ENCODE measurements at places on chromosomes 4 and X.

DNA sequence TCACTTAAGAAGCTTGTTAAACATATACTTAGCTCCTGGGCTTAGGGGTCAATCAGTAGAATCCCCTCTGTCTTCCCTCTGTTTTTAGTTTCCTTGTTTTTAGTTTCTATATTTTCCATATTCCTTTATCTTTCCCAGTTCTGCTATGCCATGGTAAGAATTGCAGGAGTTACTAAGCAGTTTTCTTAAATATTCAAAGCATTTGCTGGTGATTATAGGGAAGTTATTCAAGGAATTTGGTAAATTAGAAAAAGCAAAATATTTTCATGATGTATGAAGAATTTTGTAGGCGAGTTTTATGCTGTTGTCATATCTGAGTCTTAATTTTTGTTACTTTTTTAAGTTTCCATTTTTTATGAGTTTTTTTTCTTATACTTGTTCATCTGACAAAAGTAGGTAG lies 91.6 kb upstream of the NUDT6 start:
- no peaks in the 10 kb centered on the region for H3K27me3 ChIP-seq
- no peaks in the 10 kb centered on the region for H3K4me1 ChIP-seq
- H3K36me3 ChIP-seq = no peaks in the 10 kb centered on the region
- H3K27ac ChIP-seq = no peak overlapping the region
- no peak overlapping the region for H3K4me3 ChIP-seq

GRCh38 chrX:119041175-119041574 lies 31.6 kb upstream of the CT47C1 start:
- H3K4me1 ChIP-seq = peaks cover 25% of the 10 kb centered on the region
- peak; percentile 67 for DNase-seq
- H3K27me3 ChIP-seq = no peaks in the 10 kb centered on the region
- no peaks in the 10 kb centered on the region for H3K36me3 ChIP-seq

DNA sequence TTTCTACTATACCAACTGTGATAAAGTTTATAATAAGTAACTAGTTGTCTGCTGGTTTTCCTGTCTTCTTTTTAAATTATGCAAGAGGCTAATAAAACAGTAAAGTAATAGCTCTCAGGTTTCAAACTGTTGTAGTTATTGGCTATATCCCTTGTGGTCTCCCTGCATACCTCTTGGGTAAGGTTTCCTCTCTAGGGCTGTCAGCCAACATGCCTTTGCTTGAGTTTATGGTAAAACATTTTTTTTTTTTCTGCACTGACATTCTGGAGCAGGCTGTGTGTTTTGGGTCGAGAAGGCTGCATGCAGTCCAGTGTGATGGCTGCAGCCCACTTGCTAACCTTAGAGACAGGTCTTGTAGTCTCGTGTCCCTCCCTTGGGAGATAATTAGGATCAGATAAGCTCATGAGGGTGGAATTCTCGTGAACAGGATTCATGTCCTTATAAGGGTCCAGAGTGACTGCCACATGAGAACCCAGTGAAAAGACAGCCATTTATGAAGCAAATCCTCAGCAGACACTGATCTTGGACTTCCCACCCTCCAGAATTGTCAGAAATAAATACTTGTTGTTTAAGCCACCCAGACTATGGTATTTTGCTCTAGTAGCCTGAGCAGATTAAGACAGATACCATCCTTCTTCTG lies 831.2 kb downstream of the CCSER1 start:
- no peak for DNase-seq
- no peak overlapping the region for H3K27ac ChIP-seq
- H3K4me3 ChIP-seq = no peak overlapping the region
- H3K27me3 ChIP-seq = no peaks in the 10 kb centered on the region
- H3K36me3 ChIP-seq = no peaks in the 10 kb centered on the region
- H3K4me1 ChIP-seq = no peaks in the 10 kb centered on the region

DNA sequence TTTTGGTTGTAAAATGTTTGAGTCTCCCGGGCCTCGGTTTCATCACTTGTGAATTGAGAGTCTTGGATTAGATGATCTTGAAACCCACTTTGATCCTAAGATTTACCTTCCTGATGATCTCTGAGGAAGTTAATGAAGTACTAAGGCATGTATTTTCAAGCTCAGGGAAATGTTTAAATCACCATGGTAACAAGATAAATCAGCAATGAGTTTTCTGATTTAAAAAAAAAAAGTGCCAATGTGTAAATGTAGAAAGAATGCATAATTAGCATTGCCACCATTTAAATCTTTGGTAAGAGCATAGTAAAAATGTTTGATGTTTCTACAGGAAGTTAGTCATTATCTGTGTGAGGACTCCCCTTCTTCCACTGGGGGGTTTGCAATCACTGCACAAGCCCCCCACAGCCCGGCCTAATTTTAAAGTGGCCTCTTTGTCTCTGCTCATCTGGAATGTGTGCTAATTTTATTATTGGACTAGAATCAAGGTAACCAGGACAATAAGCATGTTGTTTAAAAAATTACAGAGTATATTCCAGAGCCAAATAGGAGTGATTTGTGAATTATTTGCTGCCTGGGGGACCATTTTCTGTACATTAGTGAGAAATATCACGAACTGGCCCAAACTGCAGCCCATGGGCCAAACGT lies 93.6 kb downstream of the SLC34A2 start:
- DNase-seq = no peak
- H3K4me3 ChIP-seq = no peak overlapping the region
- H3K4me1 ChIP-seq = no peaks in the 10 kb centered on the region
- H3K36me3 ChIP-seq = no peaks in the 10 kb centered on the region
- H3K27ac ChIP-seq = no peak overlapping the region
- no peaks in the 10 kb centered on the region for H3K27me3 ChIP-seq

DNA sequence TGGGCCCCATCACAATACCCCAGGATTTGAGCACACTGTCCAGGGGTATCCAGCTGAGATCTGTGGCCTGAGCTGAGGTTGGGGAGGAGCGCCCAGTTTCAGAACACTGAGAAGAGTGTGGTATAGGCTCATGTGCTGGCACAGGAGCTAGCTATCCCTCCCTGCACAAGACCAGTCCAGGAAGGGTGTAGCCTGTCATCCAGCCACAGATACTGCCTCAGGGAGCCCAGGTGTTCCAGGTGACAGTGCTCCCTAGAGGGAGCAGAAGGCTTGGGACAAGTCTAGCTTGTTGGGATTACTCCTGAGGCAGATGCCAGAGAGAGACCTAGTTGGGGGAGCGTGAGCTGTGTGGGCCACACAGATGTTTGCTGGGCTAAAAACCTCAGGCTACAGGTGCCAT lies 79.6 kb upstream of the GLRA2 start:
- no peaks in the 10 kb centered on the region for H3K27me3 ChIP-seq
- no peaks in the 10 kb centered on the region for H3K36me3 ChIP-seq
- H3K4me1 ChIP-seq = no peaks in the 10 kb centered on the region
- H3K27ac ChIP-seq = no peak overlapping the region

DNA sequence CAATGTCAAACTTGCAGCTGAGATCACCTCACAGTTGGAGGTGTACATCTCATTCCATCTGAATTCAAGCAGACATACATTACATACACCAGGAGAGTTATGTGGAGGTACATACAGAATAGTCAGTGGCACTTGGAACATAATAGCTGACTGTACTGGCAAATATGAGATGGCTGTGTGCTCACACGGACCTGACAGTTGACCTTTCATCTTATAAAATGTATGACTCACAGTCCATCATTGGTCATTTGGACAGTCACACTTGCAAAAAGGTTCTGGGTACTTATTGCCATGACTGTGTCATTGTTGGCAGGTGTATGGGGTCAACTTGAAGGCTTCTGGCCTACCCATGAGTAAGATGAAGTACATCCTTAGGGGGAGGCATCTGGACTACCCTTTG lies 88.6 kb upstream of the WDR1 start:
- H3K4me3 ChIP-seq = no peak overlapping the region
- H3K27ac ChIP-seq = no peak overlapping the region
- no peak for DNase-seq
- no peaks in the 10 kb centered on the region for H3K27me3 ChIP-seq
- H3K4me1 ChIP-seq = no peaks in the 10 kb centered on the region

DNA sequence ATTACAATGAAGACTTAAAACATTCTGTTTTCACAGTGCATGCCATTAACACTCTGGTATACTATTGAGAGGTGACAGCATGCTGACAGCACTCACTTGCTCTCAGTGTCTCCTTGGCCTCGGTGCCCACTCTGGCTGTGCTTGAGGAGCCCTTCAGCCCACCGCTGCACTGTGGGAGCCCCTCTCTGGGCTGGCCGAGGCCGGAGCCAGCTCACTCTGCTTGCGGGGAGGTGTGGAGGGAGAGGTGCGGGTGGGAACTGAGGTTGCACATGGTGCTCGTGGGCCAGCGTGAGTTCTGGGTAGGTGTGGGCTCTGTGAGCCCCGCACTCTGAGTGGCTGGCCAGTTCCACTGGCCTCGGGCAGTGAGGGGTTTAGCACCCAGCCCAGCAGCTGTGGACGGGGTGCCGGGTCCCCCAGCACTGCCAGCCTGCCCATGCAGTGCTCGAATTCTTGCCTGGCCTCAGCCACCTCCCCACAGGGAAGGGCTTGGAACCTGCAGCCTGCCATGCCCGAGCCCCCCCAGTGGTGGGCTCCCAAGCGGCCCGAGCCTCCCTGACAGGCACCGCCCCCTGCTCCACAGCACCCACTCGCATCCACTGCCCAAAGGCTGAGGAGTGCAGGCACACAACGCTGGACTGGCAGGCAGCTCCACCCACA lies 135.3 kb upstream of the AR start:
- H3K27ac ChIP-seq = no peak overlapping the region
- H3K4me3 ChIP-seq = no peak overlapping the region
- no peaks in the 10 kb centered on the region for H3K36me3 ChIP-seq
- no peak for DNase-seq
- no peaks in the 10 kb centered on the region for H3K4me1 ChIP-seq

DNA sequence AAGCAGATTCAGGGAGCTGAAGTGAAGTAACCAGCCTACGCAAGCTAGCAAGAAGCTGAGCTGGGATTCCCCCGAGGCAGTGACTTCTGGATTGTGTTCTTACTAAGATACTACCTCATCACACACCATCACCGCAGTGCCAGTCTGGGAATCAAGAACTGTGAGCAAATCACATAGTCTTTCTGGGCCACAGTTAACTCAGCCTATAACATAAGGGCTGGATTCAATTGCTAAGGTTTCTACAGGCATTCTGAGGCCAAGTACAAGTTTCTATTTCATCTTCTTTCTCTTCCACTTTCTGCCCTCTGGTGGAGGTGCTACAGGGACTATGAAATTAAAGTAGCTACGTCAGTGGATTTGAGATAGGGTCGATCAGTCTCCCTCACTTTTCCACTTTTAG lies 1.4 kb upstream of the CORIN start:
- H3K27ac ChIP-seq = no peak overlapping the region
- no peak for DNase-seq
- no peaks in the 10 kb centered on the region for H3K27me3 ChIP-seq
- H3K36me3 ChIP-seq = no peaks in the 10 kb centered on the region
- H3K4me3 ChIP-seq = no peak overlapping the region

GRCh38 chrX:18973527-18974192 lies 10.3 kb downstream of the PHKA2 start:
- no peak for DNase-seq
- no peaks in the 10 kb centered on the region for H3K4me1 ChIP-seq
- no peak overlapping the region for H3K27ac ChIP-seq
- H3K36me3 ChIP-seq = no peaks in the 10 kb centered on the region
- H3K4me3 ChIP-seq = no peak overlapping the region

- no peaks in the 10 kb centered on the region for H3K4me1 ChIP-seq
- H3K27ac ChIP-seq = no peak overlapping the region
- H3K27me3 ChIP-seq = no peaks in the 10 kb centered on the region
- no peak for DNase-seq
Observed at GRCh38 chrX:1491851-1492349, 39.2 kb upstream of the ASMTL start.

DNA sequence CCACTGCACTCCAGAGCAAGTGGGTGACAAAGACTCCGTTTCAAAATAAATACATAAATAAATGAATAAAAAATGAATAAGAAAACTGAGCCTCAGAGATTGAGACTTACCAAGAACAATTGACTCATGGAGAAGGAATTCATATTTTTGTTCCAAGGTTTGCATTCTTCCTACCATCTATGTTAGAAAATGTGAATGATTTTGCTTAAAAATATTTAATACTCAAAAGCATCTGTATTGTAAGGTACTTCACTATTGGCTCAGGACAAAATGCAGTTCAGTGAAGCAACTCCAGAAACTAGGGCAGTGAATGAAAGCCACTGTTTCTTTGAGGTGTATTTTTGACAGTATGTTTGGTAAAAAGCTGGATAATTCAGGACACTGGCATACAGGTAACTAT lies 54.1 kb downstream of the XAGE2 start:
- no peak for DNase-seq
- H3K27me3 ChIP-seq = no peaks in the 10 kb centered on the region
- H3K27ac ChIP-seq = no peak overlapping the region

DNA sequence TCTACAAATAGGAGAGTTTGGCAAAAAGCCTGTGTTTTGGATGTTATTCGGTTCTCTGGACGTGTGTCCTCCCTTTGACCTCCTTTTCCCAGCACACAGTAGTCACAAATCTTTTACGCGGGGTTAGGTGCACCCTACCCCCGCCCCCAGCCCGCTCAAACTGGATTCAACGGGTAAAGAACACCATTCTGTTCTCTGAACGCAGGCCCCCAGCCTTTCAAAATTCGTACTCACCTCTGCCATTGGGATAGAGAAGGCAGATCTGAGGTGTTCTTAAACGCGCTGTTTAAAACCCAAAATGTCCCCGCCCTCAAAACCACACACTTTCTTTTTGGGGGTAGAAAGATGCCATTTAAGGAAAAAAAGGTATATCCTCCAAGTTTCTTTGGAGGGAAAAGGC lies 2.7 kb downstream of the LEF1 start:
- no peak for DNase-seq
- no peak overlapping the region for H3K27ac ChIP-seq
- H3K4me1 ChIP-seq = no peaks in the 10 kb centered on the region
- H3K36me3 ChIP-seq = no peaks in the 10 kb centered on the region
- H3K4me3 ChIP-seq = no peak overlapping the region
- peaks cover 21% of the 10 kb centered on the region for H3K27me3 ChIP-seq

GRCh38 chr4:169200361-169201030 lies 70.3 kb downstream of the SH3RF1 start:
- no peak for DNase-seq
- H3K27me3 ChIP-seq = no peaks in the 10 kb centered on the region
- peaks cover 8% of the 10 kb centered on the region for H3K4me1 ChIP-seq
- H3K36me3 ChIP-seq = no peaks in the 10 kb centered on the region
- H3K4me3 ChIP-seq = no peak overlapping the region
- H3K27ac ChIP-seq = no peak overlapping the region

DNA sequence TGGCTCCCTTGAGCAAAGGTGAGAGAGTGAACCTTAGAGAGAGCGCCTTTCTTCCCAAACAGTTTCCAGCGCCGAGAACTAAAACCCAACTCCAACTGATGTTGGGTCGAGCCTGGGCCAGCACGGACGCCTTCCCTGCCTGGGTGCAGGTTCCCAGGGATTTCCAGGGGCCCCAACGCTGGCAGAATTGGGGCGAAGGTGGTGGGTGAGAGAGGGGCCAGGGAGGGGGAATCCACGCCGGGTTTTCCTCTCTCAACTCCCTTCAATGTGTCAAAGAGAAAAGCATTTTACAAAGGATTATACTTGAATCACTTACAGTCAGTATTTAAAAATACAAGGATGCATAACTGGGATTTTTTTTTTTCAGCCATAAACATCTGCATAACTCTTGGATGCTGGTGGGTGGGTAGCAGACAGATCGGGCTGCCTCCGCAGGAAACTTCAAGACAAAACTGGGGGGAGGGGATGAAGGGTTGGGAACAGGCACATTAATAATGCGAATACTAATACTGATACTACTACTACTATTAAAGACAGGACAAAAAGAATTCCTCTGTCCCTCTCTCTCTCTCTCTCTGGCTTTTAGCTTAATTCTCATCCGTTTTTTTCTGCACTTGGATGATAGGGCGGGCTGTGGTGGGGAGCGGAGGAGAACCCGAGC lies 1.3 kb upstream of the ARX start:
- H3K27me3 ChIP-seq = peaks cover 15% of the 10 kb centered on the region
- no peak overlapping the region for H3K4me3 ChIP-seq
- H3K36me3 ChIP-seq = no peaks in the 10 kb centered on the region
- no peak overlapping the region for H3K27ac ChIP-seq
